ENCODE measurements at places on chromosomes 16 and 17.

DNA sequence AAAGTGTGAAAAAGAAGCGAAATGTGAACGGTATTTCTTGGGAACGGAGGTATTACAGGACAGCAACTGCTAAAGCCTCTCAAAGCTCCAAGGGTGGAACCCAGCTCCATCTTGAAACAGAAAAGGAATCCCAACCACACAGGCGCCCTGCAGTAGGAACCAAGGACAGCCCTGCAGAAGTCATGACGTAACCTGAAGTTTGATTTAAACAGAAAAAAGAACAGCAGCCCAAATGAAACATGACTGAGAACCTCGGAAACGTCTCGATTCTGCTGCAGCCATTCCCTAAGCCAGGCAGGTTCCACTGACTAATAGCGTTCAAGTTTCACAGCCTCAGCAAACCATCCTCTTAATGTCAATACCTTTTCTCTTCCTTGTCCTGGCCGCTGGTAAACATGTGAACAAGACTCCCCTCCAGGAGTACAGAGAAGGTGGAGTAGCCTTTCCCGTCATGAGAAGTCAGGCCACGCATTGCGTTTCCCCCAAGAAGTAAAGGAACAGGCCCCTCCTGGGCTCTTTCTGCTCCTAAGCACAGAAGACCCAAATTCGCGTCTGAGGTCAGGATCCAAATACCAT, 20.1 kb downstream of the SIAH1 start:
- no peak for DNase-seq

DNA sequence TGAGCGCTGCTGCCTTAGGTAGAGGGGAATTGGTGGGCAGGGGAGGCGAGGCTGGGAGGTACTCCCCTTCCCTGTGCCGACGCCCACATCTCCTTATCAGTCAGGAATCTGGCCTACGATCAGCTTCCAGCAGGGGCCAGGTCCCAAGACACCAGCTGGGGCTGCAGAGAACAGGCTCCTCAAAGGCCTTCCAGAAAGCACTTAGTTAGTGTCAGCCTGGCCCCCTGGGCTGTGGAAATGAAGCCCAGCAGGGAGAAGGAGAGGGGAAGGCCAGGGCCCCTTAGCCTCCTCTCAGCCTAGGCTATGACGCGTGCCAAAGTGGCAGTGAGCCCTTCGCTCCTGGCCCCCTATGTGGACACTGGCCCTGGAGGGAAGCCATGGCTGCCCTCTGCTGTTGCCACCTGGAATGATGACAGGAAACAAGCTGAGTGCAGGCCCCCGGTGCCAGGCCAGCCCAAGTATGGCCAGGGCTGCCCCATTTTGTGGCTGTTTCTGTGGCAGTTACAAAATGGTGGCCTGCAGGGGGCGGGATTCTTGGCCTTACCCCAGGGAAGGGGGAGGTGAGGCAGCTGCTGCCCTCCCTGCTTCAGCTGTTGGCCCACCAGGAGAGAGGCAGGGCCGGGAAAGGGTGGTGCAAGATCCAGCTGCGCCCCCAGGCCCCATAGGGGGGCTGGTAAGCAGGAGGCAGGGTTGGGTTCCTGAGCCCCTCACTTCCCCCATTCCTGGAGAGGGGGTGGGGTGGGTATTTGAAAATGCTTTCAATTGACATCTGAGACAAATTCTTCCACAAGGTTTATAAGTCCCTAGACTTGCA, 11.3 kb downstream of the TBX4 start:
- DNase-seq = no peak

- peak; percentile 4 for DNase-seq
Measured at GRCh38 chr17:44655983-44656710, at the start of gene MEIOC. TSS of gene MEIOC (plus strand) at chr17:44656468. CDS start at chr17:44656614, 146 bp downstream.

GRCh38 chr17:2124391-2124790, 69.5 kb downstream of the HIC1 start:
- no peak for DNase-seq

DNA sequence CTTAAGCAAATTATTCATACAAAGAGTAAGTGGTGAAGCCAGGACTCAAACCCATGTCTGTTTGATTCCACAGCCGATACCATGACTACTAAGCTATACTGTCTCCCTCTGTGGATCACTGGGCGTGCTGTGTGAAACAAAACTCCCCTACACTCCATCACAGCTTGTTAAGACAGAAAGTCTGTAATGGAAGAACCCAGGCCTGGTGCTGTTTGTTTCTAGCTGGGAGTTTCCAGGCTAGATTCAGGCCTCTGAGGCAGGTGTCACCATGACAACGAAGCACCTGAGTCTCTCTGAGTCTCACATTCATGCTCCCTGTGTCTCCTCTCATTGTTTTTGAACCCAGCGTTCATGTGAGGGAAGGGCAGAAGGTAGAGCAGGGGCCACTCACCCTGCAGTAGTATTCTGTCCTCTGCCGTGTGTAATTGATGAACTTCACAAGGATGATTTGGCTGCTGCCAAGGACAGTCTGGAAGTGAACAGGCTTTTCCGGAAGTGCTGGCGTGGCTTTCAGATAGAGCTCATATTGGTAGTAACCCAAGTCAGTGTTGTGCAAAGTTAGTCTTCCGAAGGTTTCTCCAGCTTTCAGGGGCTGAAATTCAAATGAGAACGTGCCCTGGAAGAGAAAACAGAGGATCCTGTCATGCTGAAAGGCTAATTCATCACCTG, 8.6 kb upstream of the VAC14 start:
- no peak for DNase-seq

GRCh38 chr16:85303354-85303883, 191.1 kb upstream of the CIBAR2 start:
- DNase-seq = peak; percentile 54

DNA sequence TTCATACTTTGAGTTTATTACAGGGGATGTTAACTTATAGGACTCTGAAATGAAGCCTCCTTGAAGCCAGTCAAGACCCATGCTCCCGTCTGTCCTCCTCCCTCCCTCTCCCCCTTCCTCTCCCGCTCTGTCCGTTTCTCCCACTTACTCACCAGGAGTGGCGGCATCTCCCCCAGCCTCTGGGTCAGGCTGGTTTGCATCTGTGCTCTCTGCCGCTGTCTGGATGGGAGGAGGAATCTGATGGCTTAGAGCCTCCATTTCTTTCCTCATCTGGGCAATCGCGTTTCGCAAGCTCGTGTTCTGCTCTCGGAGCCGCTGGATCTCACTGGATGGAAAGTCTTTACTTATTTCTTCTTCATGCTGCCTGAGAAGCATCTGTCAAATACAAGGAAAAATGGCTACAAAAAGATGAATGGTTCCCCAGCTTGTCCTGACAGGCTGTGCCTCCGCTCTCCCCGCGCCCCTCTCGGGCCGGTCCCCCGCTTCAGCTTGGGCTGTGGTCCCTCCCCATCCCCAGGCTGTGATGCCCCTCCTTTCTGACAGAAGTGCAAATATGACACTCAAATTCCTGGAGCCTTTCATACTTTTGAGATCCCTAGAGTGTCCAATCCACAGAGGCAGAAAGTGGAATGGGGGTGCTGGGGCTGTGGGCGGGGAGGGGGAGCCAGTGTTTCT, 40.0 kb downstream of the CCDC57 start:
- DNase-seq = no peak

GRCh38 chr17:19464031-19465026, 53.3 kb downstream of the RNF112 start:
- DNase-seq = no peak

GRCh38 chr17:38450557-38451029, 22.3 kb downstream of the ARHGAP23 start:
- no peak for DNase-seq

GRCh38 chr17:40307001-40307730, 1.8 kb upstream of the RARA start:
- no peak for DNase-seq

- DNase-seq = no peak
Measured at GRCh38 chr16:7211781-7212180, 120.9 kb upstream of the RBFOX1 start.

- DNase-seq = no peak
Measured at GRCh38 chr16:81155769-81156168, 59.6 kb upstream of the GCSH start.

DNA sequence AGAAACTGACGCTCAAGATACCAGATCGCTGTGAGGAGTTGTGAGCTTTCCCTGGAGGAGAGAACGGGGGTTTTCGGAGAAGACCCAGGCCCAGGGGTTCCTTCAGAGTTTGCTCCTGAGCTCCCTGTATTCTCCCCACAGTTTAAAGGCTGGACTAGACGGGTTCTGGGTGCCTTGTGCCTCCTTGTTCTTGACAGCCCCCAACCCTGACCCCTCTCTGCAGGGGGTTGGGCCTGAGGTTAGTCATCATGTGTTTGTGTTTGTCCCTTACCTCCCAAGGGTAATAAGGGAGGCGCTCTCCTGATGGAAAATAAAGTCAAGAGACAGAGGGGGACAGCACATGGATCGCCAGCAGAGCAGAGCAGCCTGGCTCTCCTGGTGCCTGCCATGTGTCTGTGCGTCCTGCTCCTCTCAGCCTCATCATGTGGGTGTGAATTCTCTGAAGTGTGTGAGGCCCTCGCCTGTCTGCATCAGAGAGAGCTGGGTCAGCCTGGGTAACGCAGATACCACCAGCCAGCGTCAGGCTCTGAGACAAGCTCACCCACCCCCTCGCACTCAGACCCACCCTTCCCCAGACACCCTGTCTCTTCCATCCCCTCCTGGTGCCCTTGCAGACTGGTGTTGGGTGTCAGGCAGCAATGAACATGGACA, 8.7 kb downstream of the HEXIM2 start:
- DNase-seq = no peak

- DNase-seq = no peak
Measured at GRCh38 chr17:19301274-19301951, 61.1 kb downstream of the B9D1 start.

GRCh38 chr17:7988750-7989178, 13.7 kb upstream of the GUCY2D start:
- DNase-seq = peak; percentile 64

GRCh38 chr16:58325941-58326340, 31.1 kb upstream of the PRSS54 start:
- DNase-seq = no peak

DNA sequence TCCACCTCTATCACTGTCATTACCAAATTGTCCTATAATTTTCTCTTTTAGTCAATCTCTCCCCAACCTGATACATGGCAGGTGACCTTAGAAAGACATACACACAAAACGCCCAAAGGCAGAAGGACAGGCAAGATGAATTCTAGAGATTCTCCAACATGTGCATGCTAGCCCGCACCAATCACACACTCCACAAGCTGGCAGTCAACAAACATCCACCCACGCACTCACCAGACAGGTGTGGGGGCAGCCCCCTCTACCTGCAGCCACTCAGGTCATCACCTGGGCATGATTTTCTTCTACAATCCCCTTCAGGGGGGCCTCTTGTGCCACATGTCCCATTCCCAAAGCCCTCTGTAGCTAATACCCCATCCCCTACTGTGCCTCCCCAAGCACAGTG, 9.5 kb downstream of the MPP2 start:
- no peak for DNase-seq

DNA sequence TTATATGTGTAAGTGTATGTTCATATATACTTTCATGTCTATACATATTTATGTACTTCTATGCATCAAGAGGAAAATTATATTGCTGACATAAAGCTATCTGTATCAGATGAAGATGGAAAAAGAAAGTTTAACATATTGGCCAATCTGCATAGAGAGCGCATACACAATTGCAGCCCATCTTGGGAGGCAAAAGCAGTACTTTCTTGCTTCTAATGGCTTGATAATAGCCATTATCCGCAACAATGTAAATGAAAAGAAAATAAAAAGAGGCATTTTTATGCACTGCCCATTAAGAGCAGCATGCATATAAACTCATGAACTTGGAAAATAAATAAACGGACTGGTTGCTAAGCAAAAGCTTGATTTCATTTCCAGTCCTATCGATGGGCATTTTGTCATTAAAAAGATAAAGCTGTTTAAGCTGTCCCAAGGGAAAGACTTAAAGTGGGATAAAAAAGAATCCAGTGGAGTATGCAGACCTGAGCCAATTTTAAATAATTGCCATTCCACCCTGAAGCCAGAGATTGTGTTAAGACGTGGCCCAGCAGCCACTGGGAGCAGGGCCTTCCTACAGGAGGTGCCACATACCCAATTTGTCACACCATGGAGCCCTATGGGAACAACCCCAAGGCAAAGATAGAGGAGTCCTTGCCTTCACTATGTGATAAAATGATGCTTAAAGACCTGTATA, 183.6 kb upstream of the CDH11 start:
- no peak for DNase-seq

DNA sequence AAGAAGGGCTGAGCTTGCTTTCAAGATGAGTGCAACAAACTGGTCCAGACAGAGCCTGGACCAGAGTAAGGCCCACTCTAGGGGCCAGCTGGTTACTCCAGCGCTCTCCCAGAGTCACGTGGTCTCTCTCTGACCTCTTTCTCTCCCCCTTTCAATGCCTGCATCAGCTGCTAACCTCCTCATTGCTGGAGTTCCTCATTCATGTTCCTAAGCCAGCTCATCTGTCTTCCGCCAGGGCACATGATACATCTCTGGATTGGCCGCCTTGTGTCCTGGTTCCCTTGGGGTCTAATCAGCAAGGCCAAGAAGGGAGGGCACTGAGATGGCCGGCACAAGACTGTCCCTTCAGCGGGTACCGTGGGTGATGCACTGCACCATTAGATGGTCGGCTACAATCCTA, 26.9 kb upstream of the ZFP90 start:
- DNase-seq = no peak

GRCh38 chr16:68533937-68534336, 5.2 kb upstream of the ZFP90 start:
- DNase-seq = no peak

GRCh38 chr16:56348168-56349085, 76.9 kb downstream of the AMFR start:
- DNase-seq = no peak

DNA sequence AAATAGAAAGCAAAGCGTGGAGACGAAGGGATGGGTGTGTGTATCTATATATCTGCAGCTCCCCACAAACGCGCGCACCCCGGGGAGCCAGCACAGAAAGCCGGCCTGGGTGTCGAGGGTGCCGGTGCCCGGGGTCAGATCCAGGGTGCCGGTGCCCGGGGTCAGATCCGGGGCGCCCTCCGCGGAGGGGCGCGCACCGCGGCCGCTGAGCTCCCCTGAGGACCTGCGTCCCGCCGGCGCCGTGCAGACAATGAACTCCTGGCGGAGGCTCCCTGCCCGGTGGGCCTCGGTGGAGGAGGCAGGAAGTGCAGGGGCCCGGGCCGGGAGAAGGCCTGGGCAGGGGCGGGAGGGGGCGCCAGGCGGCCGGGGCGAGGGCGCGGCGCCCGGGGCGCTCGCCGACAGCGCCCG, 1.1 kb downstream of the ZNF423 start:
- DNase-seq = no peak

- peak; percentile 58 for DNase-seq
Measured at GRCh38 chr17:80265205-80266068, 4.8 kb downstream of the RNF213 start.

DNA sequence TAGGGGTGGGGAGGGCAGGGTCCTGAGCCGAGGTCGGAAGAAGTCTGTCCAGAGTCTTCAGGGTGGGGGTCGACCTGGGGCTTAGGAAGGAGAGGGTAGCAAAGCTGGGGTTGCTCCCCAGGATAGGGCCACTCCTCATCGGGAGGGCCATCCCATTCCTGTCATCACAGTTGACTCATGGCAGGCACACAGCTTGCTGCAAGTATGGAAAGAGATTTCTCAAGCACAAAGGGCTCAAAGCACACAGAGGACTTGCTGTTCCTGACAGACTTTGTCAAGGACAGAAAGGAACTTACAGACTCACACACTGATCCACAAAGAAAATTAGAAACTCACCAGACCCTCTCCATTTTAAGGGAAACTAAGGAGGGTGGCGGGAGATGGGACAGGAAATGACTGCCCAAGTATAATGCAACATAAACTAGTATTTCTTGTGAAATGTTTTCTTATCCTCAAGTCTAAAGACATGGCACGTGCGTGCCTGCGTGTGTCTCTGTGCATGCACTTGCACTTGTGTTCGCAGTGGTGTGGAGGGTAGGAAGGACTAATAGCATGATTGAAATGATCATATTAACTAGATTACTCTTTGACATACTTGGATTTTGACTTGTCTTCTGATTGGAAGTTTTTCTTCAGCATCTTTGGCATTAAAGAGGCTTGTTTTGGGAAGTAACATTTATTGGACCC, 2.4 kb downstream of the AOC2 start:
- no peak for DNase-seq

Data from stimulated activated CD4-positive, alpha-beta T cell treated with anti-CD3 and anti-CD28 coated beads, TNF-alpha, amount 100 ng/mL, for 24 hours (primary cell).